ENCODE measurements at places on chromosomes 1 and 21.

DNA sequence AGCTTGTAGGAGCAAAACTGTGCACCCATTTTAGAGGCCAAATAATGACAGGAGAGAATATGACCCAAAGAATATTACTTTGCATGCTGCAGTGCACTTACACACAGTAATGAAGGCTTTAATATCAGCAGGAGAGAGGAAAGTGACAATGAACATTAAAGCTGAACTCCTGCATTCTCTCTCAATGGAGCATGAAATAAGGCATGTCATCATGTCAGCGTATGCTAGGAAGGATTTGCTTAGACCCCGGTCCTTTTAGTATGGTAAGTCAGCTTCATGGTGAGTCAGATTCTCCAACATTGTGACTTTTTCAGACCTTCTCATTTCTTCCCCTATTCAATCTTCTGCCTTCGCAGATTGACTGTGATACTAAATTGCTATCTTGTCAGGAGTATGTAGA, 210.7 kb upstream of the TMPRSS15 start:
- DNase-seq: no peak

DNA sequence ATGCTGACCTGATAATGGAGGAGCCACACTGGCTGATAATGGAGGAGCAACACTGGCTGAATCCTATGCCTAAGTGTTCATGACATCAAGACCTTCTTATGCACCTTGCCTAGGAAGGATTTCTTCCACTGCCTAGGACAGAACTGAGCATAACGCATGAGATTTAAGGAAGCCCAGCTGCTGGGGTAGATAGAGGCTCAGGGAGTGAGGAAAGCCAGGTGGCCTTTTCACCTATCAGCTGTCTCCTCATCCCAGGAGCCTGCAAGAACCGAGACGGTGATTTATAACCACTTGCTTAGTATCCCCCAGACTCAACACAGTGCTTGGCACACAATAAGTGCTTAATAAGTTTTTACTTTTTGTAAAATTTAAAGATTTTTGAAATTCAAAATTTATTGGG, 7.4 kb upstream of the CTBS start:
- no peak for DNase-seq

DNA sequence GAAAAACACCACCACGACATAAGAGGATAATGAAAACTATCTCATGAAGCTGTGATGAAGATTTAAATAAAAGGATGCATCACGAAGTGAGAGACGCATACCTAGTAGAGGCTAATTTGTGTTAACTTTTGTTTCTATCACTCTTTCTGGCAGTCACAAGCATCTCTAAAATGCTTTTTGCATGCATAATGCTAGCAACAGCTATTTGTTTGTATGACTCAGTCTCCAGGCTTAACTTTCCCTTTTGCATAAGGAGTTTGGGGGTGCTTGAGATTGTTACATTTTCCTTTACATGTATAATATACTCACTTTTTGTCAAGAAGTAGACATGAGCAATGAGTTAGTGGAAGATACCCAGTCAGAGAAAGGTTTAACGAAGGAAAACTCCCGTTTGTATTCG, 385.4 kb downstream of the DISC1 start:
- DNase-seq: no peak

DNA sequence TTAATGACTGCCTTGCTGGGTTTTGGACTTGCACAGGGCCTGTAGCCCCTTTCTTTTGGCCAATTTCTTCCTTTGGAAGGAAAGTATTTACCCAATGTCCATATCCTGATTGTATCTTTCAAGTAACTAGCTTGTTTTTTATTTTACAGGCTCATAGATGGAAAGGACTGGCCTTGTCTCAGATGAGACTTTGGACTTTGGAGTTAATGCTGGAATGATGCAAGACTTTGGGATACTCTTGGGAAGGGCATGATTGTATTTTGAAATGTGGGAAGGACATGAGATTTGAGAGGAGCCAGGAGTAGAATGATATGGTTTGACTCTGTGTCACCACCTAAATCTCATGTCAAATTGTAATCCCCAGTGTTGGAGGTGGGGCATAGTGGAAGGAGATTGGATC, 140.1 kb downstream of the C1orf94 start:
- no peak for DNase-seq

DNA sequence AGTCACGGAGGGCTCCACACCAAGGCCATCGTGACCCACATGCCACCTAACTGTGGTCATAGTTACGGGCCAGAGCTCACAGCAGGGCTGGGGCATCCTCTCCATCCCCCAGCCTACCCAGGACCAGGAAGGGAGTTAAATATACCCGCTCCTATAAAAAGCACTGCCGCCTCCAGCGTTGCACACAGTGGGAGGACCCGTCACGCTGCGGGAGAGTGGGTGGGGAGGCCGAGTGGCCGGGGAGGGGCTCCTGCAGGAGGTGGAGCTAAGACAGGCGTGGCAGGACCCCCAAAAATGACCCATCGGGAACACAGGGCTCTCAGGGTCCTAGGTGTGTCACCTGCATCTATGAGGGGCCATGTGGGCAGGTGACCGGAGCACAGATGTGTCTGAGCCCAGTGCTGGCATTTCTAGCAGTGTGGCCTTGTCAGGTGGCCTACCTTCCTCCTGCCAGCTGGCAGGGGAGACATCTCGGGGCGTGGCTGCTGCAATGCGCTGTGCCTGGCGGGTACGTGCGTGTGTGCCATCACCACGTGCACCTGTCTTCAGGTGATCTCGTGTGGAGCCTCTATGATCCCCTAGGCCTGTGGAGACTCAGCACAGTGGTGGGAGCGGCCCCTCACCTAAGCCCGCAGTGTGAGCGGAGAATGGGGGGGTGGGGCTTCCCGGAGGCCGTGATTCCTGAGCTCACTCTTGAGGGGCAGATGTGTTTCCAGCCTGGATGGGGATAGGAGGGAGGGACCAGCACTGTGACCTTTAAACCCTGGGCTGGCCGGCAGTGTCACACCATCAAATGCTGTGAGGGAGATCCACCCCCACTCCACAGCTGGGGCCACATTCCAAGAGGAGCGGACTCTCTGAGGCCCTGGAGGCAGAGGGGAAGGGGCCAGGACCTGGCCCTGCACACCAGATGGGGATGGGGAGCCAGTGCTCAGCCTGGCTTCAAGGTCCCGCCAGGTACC, 17.7 kb downstream of the AGRN start:
- no peak for DNase-seq

DNA sequence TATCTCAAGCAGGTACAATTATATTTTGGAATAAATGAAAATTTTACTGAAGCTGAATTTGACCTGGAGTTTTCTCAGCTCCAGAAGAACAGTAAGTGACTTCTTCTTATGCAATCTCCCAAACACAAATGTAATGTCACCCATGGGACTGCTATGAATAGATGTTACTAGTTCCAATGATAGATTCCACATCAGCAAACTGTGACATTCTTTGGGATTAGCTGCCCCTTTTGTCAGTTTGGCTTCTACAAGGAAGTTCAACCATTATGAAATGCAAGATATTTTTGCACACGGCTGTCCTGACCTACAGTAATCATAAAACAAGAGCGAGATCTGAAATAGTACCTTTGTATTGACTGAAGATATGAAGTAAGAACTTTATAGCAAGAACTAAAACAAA, 27.8 kb upstream of the TSNAX start:
- no peak for DNase-seq

- no peak for DNase-seq
These were observed 57.0 kb downstream of the CNIH3 start for GRCh38 chr1:224673141-224673540.

DNA sequence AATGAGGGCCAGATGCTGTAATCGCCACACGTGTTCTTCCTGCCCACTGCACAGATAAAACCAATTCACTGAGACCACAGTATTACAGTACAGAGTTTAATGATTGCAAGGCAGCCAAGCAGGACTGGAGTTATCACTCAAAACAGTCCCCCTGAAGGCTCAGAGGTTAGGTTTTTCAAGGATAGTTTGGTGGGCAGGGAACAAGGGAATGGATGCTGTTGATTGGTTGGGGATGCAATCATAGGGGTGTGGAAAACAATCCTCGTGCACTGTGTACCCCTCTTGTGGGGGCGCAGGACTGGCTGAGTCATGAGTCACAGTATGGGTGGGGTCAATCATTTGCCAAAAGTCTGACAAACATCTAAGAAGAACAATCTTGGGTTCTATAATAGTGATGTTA, 12.4 kb upstream of the USP1 start:
- DNase-seq: no peak

DNA sequence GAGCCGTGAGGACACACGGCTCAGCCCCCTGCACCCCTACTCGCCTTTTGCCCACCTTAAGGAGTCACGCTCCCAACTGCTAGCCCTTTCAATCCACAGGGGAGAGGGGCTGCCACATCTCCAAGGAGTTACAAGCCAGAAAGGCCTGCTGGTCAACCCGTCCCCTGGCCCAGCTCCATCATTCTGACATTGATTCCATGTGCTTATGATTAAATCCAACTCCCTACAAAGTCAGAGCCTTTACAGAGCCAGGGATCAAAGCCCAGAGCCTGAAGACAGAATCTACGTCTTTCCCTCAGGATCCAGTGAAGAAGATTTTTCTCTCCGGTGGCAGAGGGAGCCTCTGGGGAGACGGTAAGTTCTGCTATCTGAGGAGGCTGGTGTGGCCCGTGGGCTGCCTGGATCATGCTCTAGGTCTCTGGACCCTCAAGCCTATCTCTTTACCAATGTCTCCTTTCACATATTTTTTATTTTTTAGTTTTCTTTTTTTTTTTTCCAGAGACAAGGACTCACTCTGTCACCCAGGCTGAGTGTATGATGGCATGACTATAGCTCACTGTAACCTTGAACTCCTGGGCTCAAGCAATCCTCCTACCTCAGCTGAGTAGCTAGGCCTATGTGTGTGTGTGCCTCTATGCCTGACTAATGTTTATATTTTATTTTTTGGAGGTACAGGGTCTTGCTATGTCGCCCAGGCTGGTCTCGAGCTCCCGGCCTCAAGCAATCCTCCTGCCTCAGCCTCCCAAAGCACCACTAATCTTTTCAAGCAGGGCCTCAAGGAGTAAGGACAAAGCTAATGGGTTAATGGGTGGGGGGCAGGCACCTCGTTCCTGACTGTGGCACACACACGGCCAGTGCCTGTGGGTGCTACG, 61.3 kb downstream of the SLC66A1 start:
- DNase-seq: no peak

DNA sequence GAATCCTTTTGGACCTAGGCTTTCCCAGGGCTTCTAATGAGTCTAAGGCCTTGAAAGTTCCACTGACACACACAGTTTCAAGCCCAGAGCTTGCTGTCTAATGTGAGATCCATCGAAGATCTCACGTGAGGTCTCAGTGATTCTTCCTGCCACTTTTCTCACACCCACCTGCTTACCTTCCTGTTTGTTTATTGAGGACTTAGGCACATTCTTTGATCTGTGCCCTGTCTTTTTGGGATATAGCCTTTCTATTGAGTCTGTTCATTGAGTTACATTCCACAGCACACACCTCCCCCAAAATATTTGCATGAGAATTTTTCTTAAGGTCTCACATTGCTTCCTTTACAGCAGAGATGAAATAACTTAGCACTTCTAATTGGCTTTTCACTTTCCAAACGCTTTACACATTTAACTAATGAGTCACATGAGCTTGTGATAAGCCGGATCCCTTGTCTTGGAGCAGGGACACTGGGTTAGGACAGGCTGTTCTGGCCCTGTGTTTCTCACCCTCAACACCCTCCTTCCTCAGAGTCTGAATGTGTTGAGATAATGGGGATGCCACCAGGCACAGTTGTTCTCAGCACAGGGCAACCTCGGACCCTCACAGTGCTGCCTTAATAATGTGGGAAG, 288.3 kb downstream of the TM2D1 start:
- no peak for DNase-seq

All from NCI-H1092 (cell line).